ENCODE measurements at places on chromosomes 13 and 19.

- no peak for DNase-seq
Observed at GRCh38 chr19:41156207-41156606, 36.8 kb upstream of the CYP2S1 start.

DNA sequence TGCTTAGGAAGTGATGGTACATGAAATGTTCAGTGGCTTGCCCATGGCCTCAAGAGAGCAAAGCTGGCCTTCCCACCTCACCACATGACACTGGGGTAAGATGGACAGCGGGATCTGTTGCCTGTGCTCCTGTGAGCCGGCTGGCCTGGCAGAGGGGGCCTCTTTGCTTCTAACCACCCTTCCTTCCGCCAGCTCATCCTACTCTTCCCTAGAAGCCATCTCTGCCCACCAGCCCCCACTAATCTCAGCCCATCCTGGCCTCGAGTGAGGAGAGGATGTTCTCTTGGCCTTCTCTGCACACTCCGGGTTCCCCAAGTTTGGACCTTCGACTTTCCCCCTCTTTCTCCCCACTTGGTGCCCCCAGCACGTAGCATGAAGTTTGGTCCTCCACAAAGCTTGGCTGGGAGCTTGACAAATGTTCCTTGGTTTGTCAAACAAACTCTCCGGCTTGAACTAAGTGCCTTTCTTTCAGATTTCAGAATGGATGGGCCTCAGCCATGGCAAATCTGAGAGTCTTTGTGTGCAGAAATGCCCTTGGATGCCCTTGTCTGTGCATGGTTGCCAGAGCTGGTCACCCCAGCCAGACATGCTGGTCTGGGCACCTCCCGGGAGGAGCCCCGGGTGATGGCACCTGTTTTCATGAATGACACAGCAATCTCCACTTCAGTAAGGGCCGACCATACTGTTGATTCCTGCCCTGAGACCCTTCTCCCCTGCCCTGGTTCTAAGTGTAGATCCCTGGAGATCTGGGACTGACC, 145.5 kb downstream of the URI1 start:
- no peak for DNase-seq

- no peak for DNase-seq
Observed at GRCh38 chr19:3309724-3310123, 56.7 kb upstream of the NFIC start.

DNA sequence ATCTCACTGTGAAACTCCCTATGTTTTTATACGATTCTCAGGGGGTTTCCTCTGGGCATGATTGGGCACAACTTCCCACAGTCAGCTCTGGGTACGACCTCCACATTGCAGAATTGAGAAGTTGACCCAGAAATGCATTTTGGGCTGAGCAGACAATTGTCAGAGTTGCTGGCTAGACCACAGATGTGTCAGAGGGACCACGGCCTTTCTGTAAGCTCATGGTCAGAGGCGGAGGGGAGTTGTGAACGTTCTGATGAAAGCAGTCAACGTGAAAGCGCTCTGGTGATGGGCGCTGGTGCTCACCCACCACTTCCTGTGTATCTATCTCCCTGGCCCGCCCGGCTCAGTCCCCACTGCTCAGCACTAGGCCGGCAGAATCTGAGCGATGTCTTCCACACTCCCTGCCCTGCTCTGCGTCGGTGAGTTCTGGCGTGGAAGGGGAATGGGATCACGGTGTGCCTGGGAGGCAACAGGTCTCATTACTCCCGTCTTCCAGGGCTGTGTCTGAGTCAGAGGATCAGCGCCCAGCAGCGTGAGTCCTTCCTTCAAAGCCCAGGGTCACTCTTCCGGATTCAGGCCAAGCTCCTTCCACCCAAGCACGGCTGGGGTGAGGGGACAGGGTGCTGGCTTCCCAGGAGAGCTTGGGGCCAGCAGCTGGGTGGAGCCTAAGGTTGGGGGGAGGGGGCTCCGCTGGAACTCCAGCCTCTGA, at the start of gene NCR1:
Gene NCR1, plus strand, starts transcription at position 346 of the 709 bp plus-strand sequence. Its CDS starts 40 bp downstream, at position 386.
- DNase-seq, result peak; percentile 33

DNA sequence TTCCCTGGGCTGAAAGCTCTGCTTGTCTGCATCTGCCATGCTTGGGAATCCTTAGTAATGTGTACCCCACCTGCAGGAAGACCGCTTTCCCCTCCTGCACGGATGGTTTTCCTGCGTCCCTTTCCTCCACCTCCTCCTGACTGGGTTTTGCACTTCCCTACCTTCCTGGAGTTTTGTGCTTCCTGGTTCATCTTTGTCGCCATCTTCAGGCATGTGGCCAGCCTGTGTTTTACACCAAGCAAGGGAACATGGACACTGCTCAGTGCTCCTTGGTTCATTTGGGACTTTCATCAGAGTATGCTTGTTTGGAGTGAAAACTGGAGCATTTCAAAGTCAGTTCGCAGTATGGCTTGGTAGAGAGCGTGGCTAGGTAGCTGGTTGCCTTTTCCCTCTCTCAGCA, 30.7 kb downstream of the ERICH6B start:
- DNase-seq, result no peak

- peak; percentile 93 for DNase-seq
Observed at GRCh38 chr19:1133471-1133929, 29.7 kb downstream of the GPX4 start.

DNA sequence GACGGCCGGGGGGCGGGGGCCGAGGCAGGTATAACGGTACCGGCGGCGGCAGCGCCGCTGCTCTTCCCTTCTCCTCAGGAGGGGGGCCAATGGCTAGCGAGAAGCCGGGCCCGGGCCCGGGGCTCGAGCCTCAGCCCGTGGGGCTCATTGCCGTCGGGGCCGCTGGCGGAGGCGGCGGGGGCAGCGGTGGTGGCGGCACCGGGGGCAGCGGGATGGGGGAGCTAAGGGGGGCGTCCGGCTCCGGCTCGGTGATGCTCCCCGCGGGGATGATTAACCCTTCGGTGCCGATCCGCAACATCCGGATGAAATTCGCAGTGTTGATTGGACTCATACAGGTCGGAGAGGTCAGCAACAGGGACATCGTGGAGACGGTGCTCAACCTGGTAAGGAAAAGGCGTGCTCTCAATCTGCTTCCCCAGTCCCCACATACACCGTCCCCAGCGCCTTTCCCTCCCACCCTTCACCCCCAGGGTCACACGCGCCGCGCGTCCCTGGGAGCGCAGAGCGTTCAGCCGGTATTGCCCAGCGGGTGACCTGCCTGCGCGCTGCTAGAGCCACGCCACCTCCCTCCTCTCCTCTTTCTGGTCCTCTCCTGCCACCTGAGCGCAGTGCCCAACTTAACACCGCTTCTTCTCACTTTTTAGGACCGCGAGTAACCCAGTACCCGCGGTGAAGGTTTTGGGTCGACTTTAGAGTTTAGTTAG, 814 bp downstream of the NBEA start:
- DNase-seq, result peak; percentile 1

DNA sequence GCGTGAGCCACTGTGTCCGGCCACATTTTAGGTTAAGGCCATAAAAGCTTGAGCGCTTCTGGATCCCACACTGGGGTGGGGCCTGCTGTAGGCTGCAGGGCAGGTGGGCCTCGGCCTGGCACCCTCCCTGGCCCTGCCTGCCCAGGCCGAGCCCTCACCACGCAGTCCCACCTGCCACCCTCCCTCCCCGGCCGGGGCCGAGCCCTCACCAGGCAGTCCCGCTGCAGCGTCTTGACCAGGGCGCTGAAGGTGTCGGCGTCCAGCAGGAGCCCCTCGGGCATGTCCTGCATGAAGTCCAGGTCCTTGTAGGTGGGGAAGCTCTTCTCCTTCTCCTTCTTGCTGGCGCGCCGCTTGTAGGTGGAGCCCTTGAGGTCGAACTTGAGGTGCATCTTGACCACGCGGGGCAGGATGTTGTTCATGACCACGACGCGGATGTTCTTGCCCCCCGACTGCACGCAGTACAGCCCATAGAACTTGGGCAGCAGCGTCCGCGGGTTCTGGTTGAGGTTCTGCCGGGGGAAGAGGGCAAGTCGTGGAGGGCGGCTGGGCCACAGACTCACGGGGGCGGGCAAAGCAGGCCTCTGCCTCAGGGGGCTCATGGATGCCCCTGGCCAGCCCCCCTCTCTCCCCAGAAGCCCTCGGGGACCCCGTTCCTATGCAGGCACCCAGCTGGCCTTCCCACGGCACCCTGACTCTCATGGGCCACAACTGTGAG, 26.6 kb upstream of the CACTIN start:
- no peak for DNase-seq

GRCh38 chr13:73731564-73731963, 402.6 kb downstream of the KLF12 start:
- no peak for DNase-seq

DNA sequence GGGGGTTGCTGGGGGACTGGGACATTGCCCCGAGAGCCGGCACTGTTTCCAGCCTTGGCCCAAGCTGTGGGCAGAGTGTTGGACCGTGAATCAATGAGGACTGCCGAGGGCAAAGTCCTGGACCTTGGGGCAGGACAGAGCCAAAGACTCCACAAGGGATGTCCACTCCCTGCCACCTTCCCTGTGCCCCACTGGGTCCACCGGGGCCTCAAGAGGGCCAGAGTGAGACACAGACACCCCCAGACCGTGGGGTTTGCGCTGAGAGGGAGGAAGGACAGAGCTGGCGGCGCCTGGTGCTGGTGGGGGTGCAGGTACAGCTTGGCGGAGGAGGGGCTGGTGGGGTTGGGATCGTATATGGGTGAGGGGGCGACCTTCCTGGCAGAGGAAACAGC, 11.8 kb downstream of the MAST3 start:
- no peak for DNase-seq

DNA sequence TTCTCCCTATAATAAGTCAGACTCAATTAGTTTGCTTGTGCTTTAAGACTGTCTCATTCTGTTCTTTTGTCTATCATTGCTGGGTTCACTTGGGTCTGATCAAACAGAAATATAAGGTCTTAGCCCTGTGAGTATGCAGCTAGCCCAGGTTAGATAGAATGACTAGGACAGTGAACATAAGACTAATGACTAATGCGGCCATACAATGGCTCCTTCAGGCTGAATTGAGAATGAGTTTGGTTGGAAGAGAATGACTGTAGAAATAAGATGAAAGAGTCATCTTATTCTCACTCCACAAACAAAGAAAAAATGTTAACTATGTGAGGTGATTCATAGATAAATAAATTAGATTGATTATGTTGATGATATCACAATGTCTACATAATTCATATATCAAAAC, 50.1 kb upstream of the OBI1 start:
- no peak for DNase-seq

GRCh38 chr19:44025217-44025936, at the start of gene ZNF222:
TSS of gene ZNF222 (plus strand) at chr19:44025379. CDS start at chr19:44025437, 58 bp downstream.
- peak; percentile 85 for DNase-seq

- no peak for DNase-seq
Observed at GRCh38 chr13:83508771-83509301, 373.4 kb downstream of the SLITRK1 start.

- no peak for DNase-seq
Observed at GRCh38 chr19:8826371-8826770, 5.7 kb downstream of the ZNF558 start.

DNA sequence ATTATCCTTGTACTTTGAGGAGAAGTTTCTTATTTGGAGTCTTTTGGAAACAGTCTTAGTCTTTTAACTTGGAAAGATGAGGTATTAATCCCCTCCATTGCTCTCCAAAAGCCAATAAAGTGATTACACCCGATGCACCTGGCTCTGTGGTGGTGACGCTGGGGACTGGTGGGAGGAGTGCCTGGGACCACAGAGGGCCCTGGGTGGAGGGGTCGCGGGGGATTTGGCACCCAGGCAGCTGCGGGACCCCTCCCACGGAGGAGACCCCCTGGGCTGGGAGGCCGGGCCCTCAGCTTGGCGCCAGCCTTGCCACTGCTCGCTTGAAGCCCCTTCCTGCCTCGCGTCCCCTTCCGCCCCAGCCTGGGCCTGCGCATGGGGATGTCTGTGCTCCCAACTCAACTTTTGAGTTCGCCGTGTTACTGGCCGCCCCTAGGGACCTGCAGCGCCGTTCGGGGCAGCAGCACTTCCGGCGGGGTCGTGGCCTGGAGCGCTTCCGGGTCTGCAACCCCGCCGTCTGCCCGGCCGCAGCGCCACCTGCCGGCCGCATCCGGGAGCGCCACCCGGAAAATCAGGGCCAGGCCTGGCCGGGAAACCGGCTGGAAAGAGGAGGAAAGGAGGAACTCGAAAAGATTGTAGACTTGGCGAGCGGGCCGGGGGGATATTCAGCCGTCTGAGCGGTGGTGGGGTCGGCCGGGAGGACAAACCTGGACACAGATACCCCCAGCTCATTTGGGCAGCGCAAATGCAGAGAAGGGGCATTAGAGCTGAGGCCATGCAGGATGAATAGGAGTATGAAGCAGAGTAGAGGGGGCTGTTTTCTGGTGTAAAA, 8.4 kb downstream of the PEAK3 start:
- DNase-seq, result peak; percentile 80

DNA sequence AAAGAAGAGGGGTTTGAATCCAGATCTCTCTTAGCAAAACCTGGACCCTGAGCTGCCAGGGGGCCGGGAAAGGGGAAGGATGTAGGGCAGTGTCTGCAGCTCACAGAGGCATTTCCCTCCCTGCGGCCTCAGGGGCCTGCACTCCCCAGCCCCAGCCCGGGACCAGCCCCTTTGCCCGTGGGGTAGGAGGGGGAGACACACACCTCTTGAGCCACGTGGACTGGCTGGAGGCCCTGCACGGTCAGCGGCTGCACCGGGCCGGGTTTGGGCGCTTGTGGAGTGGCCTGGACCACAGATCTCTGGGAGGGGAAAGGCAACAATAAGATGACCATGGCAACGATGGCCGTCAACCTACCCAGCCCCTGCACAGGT, 26.9 kb downstream of the RFX1 start:
- no peak for DNase-seq

- no peak for DNase-seq
Observed at GRCh38 chr13:22487932-22488331, 692.8 kb upstream of the SGCG start.

DNA sequence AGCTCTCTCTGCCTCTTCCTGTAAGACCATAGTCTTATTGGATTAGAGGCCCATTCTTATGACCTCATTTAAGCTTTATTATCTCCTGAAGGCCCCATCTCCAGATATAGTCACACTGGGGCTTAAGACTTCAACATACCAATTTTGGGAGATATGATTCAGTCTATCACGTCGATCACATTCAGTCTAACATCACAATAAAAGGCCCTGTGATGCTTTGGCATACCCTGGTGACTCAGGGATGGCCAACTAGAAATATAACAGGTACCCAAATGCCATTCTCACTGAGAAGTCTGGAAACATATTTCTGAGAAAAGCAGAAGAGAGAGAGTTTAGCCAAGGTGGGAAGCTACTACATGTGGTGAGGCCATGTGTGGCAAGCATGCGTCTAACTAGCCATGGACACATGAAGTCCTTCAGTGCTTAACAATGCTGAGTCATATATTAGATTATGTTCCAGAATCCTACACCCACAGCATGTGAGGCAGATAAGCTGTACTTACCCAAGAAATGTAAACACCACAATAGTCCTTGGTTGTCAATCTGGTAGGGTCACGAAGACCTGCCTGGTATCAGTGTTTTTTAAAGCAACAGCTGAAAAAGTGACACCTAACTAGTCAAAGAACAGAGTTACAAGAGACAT, 485.1 kb downstream of the FOXO1 start:
- DNase-seq, result no peak

- DNase-seq, result peak; percentile 90
Observed at GRCh38 chr19:52007806-52008557, at the start of gene ZNF615. TSS of gene ZNF615 (minus strand) at chr19:52008211. CDS start at chr19:52003711, 4,500 bp downstream.

DNA sequence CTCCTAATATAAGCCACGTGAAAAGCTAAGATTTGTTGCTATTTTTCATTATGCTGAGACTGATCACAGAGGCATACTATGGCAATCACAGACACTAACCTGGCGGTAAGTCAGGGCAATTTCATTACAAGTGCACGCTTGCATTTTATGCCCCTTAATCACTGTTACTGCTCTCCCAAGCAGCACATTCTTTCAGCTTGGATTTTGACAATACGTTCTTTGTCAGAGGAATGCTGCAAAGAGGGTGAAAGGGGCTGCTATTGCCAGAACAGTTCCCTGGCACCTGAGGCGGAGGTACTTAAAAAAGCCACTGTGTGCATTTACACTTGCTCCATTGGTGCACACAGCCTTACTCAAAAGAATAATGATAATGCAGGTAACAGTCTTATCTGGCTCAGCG, 346.6 kb downstream of the RFC3 start:
- no peak for DNase-seq
